Stromal cell of bone marrow (primary cell): ENCODE measurements at places on chromosomes 4 and X.

DNA sequence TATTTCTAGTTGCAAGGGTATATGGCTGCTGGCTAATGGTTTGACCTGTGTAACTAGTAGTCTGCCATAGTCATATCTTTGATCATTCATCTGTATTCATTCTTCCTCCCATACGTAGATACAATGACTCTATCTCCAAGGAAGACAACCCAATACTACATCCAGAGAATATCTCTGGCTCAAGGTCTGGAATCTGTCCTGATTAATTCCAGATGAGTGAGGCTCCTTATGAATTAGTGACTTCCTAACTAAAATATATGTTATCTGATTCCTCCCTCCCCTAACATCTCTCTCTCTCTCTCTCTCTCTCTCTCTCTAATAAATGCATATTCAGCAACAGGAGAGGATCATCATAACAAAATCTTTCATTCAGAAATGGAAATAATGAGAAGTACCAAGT lies 641.5 kb downstream of the FAT4 start:
- no peak for DNase-seq

DNA sequence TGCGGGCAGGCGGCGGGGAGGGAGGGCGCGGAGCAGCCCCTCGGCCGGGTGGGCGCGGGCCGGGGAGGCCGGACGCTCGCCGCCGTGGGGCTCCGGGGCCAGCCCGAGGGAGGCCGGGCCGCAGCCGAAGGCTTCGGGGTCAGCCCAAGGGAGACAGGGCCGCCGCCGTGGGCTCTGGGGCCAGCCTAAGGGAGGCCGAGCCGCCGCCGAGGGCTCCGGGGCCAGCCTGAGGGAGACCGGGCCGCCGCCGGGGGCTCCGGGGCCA lies 251 bp downstream of the KIAA0232 start:
- no peak for DNase-seq

DNA sequence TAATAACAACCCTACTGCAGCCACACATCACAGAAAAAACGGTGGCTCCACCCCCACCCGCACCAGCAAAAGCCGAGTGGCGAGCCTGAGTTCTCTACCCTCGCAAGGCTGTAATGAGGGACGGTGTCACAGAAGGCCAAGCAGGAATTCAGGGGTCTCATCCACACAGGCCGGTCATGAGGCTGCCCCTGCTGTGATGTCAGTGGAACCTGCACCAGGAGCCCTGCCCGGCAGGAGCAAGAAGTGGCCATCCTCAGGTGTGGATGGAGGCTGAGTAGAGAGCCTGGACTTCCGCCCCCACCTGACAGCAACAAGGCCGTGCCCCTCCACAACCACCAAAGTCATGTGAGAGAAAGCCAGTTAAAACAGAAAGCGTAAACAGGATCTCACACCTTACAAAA lies 20.6 kb downstream of the LYAR start:
- no peak for DNase-seq

DNA sequence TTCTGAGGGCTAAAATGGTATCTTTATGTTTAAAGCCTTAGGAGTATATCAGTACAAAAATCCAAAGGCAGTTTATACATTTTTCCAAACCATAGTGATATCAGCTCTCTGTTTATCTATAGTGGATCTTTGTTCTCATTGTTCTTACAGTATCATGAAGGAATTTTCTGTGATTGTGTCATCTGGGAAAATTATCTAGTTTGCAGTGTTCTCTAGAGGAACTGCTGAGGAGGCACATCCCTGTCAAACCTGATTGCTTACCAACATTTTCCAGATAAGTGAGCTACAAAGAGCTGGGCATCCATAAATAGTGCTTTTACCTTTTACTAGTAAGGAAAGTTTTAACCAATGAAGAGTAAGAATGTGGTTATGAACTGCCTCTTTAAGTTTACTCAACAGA lies 44.9 kb upstream of the SLC25A31 start:
- no peak for DNase-seq

- DNase-seq = peak; percentile 84
Observed at GRCh38 chr4:23934915-23935314, 45.1 kb upstream of the PPARGC1A start.

DNA sequence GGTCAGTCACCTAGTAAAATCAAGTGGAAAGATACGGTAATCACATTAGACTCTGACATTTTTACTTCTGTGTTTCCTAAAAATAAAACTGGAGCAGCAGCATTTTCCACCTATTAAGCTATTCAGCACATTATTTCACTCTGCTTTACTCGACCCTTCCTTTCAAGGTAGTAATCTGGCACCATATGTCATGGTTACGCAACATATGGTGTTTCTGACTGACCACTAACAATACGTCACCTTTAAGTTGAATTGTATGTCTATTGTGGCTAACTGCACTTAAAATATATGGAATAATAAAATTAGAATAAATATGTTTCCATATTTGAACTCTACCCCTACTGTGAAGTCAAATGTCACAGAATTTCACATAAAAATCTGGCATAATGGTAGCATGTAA lies 168.8 kb downstream of the CDS1 start:
- DNase-seq = no peak

DNA sequence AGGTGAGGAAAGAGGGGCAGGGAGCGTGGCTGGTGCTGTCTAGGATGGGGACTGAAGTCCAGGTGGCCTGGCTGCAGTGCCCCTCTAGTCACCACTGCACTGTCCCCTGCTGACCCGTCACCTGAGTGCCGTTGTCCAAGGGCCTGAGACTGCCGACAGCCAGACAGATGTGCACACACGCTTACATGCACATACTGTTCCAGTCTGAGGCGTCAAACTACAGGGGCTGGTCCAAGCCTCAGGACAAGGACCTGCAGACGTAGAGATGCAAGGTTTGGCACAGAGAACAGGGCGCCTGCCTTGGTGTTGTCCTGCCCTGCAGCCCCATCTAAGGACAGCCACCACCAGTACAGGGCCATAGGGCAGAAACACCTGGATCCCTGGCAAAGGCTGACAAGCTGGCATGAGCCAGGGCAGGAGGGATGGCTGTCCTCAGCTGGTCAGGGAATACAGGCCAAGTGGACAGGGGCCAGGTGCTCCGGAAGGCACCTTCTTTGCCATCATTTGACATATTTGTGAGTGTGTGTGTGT lies 1.7 kb downstream of the SLC2A9 start:
- DNase-seq = no peak
